ENCODE measurements at places on chromosomes 1 and 21.

DNA sequence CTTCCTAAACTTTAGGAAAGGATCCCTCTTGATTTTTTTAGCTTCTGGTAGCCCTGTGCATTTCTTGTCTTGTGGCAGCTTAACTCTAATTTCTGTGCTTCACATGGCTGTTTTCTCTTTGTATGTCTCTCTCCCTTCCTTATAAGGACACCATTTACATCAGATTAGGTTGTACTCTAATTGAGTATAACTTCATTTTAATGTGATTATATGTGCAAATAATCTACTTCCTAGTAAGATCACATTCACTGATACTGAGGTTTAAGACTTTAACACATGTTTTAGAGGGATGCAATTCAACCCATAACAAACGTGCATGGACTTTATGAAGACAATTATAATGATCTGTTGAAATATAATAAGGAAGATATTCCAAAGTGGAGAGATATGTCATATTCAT lies 46.7 kb downstream of the RGS4 start:
- no peaks in the 10 kb centered on the region for H3K4me1 ChIP-seq
- DNase-seq, result no peak
- H3K27me3 ChIP-seq, result no peaks in the 10 kb centered on the region
- no peak overlapping the region for H3K4me3 ChIP-seq
- no peaks in the 10 kb centered on the region for H3K36me3 ChIP-seq

GRCh38 chr1:212353181-212353580 lies 61.5 kb downstream of the PACC1 start:
- peaks cover 8% of the 10 kb centered on the region for H3K36me3 ChIP-seq
- DNase-seq, result no peak

- peaks cover 6% of the 10 kb centered on the region for H3K36me3 ChIP-seq
- no peaks in the 10 kb centered on the region for H3K4me1 ChIP-seq
- H3K4me3 ChIP-seq, result no peak overlapping the region
- no peak for DNase-seq
- no peak overlapping the region for H3K27ac ChIP-seq
These were observed 19.1 kb upstream of the IKBKE start for GRCh38 chr1:206451134-206451686.

GRCh38 chr1:55781003-55781402 lies 565.8 kb upstream of the USP24 start:
- no peak overlapping the region for H3K4me3 ChIP-seq
- no peak overlapping the region for H3K27ac ChIP-seq
- no peak for DNase-seq
- H3K4me1 ChIP-seq, result no peaks in the 10 kb centered on the region
- no peaks in the 10 kb centered on the region for H3K27me3 ChIP-seq
- H3K36me3 ChIP-seq, result no peaks in the 10 kb centered on the region

DNA sequence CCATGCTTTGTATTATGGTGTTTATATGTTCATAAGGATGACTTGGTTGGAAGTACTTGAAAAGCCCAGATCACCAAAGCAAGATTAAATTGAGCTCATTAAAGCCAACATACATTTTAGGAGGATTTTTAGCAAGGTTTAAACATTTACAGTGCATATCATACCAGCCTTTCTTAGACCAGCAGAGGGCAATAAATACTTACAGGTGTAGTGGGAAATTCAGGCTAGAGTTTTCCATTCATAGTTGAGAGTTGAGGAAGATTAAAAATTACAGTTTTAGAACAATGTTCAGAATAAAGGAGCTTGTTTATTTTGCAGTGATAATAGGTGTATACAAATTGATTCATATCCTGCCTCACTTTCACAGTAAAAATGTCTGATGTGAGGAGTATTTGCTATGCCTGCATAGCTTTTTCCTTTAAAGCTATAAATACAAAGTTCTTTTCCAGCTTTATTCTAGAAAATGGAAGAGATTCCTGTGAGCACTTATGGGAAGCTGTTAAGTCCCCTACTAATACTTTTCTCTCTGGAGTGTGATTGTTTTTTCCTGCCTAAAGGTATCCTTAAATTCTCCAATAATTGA lies 35.3 kb downstream of the DTL start:
- no peak overlapping the region for H3K27ac ChIP-seq
- no peak overlapping the region for H3K4me3 ChIP-seq
- no peaks in the 10 kb centered on the region for H3K27me3 ChIP-seq
- H3K36me3 ChIP-seq, result peaks cover 59% of the 10 kb centered on the region
- DNase-seq, result peak; percentile 45
